ENCODE measurements at places on chromosomes 6 and 20. TPM values are rescaled to one million over a fixed set of nuclear protein-coding genes. Genes with fewer than 3 reads are reported as not detected.

Gene EBF4
- total RNA-seq: not detected

Gene CLDN20
- total RNA-seq: not detected

Gene LGSN
- total RNA-seq: not detected

Gene KIF3B
- 6.8 TPM for total RNA-seq

Gene SLC17A9
- not detected for total RNA-seq

Gene PROKR2
- total RNA-seq: not detected

Gene HFE
- 7.7 TPM for total RNA-seq

Gene ARFRP1
- 66.1 TPM for total RNA-seq

Gene GTSF1L
- total RNA-seq: not detected

Gene MUCL3
- not detected for total RNA-seq

Gene BPIFA2
- not detected for total RNA-seq

Gene TRIM10
- not detected for total RNA-seq

Gene WFDC12
- total RNA-seq: not detected

Gene PRDM13
- not detected for total RNA-seq

Gene ZSCAN26
- total RNA-seq: 20.0 TPM

Gene PLA2G7
- total RNA-seq: not detected

Gene CRNKL1
- total RNA-seq: 17.8 TPM

Gene ATP6V1G2
- 3.4 TPM for total RNA-seq

Gene IPCEF1
- total RNA-seq: not detected

Gene CTAGE9
- not detected for total RNA-seq

Gene ERVFRD-1
- total RNA-seq: not detected

Gene CAPN11
- total RNA-seq: not detected

Gene PTK7
- 57.3 TPM for total RNA-seq

Gene ENPP1
- total RNA-seq: 0.91 TPM

Gene SLC22A1
- total RNA-seq: not detected

Gene ARG1
- not detected for total RNA-seq

Gene PSMB9
- total RNA-seq: 96.5 TPM

Gene TSPO2
- not detected for total RNA-seq

Gene PGM3
- 109 TPM for total RNA-seq

Gene HRH3
- not detected for total RNA-seq

Gene C20orf141
- total RNA-seq: not detected

Gene TSHZ2
- total RNA-seq: not detected

Gene KHDC1L
- total RNA-seq: not detected

Gene ZSCAN12
- 0.95 TPM for total RNA-seq

Gene MYT1
- total RNA-seq: not detected

Gene SRSF12
- not detected for total RNA-seq

Gene CMTR1
- total RNA-seq: 33.8 TPM

Gene CLIC5
- not detected for total RNA-seq

Gene TREM2
- total RNA-seq: not detected

Gene SPINT3
- total RNA-seq: not detected

Gene TCP11
- total RNA-seq: not detected

Gene PHF20
- total RNA-seq: 57.7 TPM

All from MG63 (cell line).